ENCODE measurements at places on chromosomes 7 and 10.

GRCh38 chr7:5595545-5596045 is 172.0 kb upstream of the TNRC18 start:
- peak overlapping the region; percentile 72 for H3K27ac ChIP-seq
- peaks cover 22% of the 10 kb centered on the region for H3K4me1 ChIP-seq
- DNase-seq: no peak
- no peaks in the 10 kb centered on the region for H3K36me3 ChIP-seq
- H3K27me3 ChIP-seq: peaks cover 23% of the 10 kb centered on the region

GRCh38 chr10:128068398-128069285 is 57.6 kb downstream of the MKI67 start:
- no peak for DNase-seq
- H3K36me3 ChIP-seq: peaks cover 49% of the 10 kb centered on the region
- no peak overlapping the region for H3K4me3 ChIP-seq
- H3K4me1 ChIP-seq: peaks cover 41% of the 10 kb centered on the region
- no peaks in the 10 kb centered on the region for H3K27me3 ChIP-seq

GRCh38 chr10:3119796-3120459 is 52.6 kb downstream of the PFKP start:
- no peak overlapping the region for H3K27ac ChIP-seq
- no peak for DNase-seq
- no peaks in the 10 kb centered on the region for H3K27me3 ChIP-seq
- H3K36me3 ChIP-seq: peaks cover 67% of the 10 kb centered on the region
- H3K4me3 ChIP-seq: no peak overlapping the region
- no peaks in the 10 kb centered on the region for H3K4me1 ChIP-seq

- H3K36me3 ChIP-seq: no peaks in the 10 kb centered on the region
- H3K27ac ChIP-seq: no peak overlapping the region
- no peak for DNase-seq
- no peaks in the 10 kb centered on the region for H3K27me3 ChIP-seq
- no peaks in the 10 kb centered on the region for H3K4me1 ChIP-seq
Observed at GRCh38 chr7:79507131-79507530, 53.7 kb upstream of the MAGI2 start.

- H3K27me3 ChIP-seq: peaks cover 2% of the 10 kb centered on the region
- no peak overlapping the region for H3K4me3 ChIP-seq
- peaks cover 11% of the 10 kb centered on the region for H3K4me1 ChIP-seq
- peaks cover 3% of the 10 kb centered on the region for H3K36me3 ChIP-seq
- no peak for DNase-seq
Observed at GRCh38 chr7:24781106-24781505, 23.8 kb upstream of the GSDME start.

DNA sequence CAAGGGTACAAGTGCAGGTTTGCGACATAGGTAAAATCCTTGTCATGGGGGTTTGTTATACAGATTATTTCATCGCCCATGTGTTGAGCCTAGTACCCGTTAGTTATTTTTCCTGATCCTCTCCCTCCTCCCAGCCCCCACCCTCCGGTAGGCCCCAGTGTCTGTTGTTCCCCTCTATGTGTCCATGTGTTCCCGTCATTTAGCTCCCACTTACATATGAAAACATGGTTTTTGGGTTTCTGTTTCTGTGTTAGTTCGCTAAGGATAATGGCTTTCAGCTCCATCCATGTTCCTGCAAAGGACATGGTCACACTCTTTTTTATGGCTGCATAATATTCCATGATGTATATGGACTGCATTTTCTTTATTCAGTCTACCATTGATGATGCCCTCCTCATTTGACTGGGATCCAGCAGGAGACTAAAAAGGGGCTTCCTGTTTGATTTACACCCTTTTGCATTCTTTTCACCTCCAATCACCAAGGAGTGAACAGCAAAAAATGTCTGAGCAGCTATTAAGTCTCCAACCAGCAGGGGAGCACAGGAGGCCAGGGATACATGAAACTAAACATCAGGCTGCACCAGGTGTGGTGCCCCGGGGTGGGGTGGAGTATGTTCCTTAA is 188.2 kb downstream of the SKIDA1 start:
- H3K27ac ChIP-seq: no peak overlapping the region
- no peaks in the 10 kb centered on the region for H3K4me1 ChIP-seq
- H3K36me3 ChIP-seq: no peaks in the 10 kb centered on the region
- no peak for DNase-seq
- H3K4me3 ChIP-seq: no peak overlapping the region

- peaks cover 14% of the 10 kb centered on the region for H3K4me1 ChIP-seq
- no peak overlapping the region for H3K27ac ChIP-seq
- peak overlapping the region; percentile 79 for H3K4me3 ChIP-seq
- no peaks in the 10 kb centered on the region for H3K27me3 ChIP-seq
Observed at GRCh38 chr10:24721229-24722106, 2.2 kb downstream of the ARHGAP21 start.

DNA sequence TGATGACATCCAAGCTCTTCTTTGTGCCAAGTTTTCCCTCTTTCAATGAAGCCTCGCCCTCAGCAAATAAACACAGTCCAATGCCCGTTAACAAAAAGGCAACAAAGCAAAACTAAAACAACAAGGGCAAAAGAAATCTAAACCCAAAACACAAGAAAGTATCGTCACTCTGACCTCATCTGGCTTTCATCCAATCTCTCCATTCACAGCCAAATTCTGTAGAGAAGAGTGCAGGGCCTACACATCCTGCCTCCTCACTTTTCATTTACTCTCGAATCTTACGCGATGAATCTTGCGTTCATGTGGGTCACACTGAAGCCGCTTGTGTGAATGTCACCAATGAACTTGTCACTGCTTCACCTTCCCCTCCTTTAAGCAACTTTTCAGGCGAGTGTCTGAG is 15.9 kb upstream of the AKR1E2 start:
- H3K4me1 ChIP-seq: no peaks in the 10 kb centered on the region
- no peak for DNase-seq
- H3K27ac ChIP-seq: no peak overlapping the region

- peaks cover 62% of the 10 kb centered on the region for H3K27me3 ChIP-seq
- peak overlapping the region; percentile 50 for H3K4me3 ChIP-seq
- H3K4me1 ChIP-seq: peaks cover 16% of the 10 kb centered on the region
- H3K36me3 ChIP-seq: no peaks in the 10 kb centered on the region
- peak; percentile 8 for DNase-seq
Observed at GRCh38 chr7:141511676-141512396, 39.4 kb upstream of the AGK start.

DNA sequence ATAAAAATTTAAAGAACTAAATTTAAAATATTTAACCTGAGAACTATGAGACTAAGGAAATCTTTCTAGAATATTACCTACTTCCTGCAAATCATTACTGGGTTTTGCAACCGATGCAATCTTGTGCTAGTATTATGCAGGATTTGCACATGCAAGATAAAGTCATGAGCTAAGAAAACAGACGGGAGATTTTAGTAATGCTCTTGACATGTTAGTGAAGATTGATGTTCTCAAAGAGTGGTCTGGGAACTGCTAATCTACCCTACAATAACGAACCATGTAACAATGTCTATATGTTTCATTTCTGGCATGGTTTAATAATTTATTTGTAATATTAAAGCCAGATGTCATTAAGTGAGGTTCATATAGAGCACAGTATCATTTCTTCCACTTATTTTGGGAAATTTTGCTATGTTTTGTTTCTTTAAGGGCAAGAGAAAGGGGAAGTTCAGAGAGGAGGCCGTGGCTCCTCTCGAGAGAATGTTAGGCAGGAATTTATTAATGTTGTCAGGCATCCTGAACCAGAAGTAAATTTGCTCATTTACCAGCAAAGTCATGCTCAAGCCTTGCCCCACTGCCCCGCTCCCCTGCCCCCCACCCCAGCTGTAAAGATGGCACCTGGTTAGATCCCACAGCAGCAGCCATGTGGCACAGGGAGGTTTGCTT is 22.8 kb downstream of the LRRC17 start:
- H3K4me3 ChIP-seq: no peak overlapping the region
- H3K27me3 ChIP-seq: no peaks in the 10 kb centered on the region
- H3K4me1 ChIP-seq: no peaks in the 10 kb centered on the region
- no peaks in the 10 kb centered on the region for H3K36me3 ChIP-seq
- no peak for DNase-seq

- H3K27ac ChIP-seq: peak overlapping the region; percentile 16
- H3K4me3 ChIP-seq: no peak overlapping the region
- peaks cover 40% of the 10 kb centered on the region for H3K4me1 ChIP-seq
- H3K27me3 ChIP-seq: no peaks in the 10 kb centered on the region
- DNase-seq: no peak
Observed at GRCh38 chr7:135448753-135449152, 61.1 kb downstream of the CNOT4 start.

DNA sequence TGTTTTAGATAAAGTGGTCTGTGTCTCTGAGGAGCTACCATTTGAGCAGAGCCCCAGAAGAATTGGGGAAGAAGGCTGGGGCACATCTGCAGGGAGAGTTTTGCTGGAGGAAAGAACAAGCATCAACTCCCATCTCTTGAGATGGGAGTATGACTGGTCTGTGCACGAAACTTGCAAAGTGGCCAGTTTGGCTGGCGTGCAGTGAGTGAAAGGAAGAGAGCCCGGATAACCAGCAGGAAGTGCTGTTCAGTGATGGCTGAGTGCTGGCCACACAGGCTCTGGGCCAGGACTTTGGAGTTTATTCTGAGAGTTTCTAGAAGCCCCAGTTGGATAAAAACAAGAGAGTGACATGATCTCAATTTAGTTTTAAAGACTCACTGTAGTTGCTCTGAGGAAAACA is 34.4 kb upstream of the SVIL start:
- no peak for DNase-seq
- peaks cover 10% of the 10 kb centered on the region for H3K4me1 ChIP-seq
- no peaks in the 10 kb centered on the region for H3K27me3 ChIP-seq
- no peak overlapping the region for H3K4me3 ChIP-seq

- H3K4me3 ChIP-seq: no peak overlapping the region
- no peak for DNase-seq
- no peaks in the 10 kb centered on the region for H3K4me1 ChIP-seq
- peaks cover 8% of the 10 kb centered on the region for H3K27me3 ChIP-seq
- no peak overlapping the region for H3K27ac ChIP-seq
Observed at GRCh38 chr10:68271196-68271882, 39.4 kb upstream of the ATOH7 start.

DNA sequence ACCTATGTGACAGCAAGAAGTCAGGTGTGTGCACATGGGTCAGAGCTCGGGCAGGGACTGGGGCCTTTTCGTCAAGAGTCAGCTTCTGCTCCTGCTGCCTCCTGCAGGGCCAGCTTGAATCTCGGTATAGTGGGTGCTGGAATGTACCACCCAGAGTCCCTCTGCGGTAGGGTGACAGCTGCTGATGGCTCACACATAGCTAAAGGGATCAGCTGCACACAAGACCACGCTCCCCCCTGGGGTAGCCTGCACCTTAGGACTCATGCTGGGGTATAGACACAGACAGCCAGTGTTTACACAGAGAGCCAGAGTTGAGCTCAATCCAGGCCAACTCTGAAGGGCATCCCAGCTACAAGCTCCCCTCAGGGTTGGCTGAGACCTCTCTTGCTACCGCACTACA is 14.0 kb upstream of the COL13A1 start:
- peaks cover 1% of the 10 kb centered on the region for H3K27me3 ChIP-seq
- no peaks in the 10 kb centered on the region for H3K36me3 ChIP-seq
- no peak for DNase-seq

DNA sequence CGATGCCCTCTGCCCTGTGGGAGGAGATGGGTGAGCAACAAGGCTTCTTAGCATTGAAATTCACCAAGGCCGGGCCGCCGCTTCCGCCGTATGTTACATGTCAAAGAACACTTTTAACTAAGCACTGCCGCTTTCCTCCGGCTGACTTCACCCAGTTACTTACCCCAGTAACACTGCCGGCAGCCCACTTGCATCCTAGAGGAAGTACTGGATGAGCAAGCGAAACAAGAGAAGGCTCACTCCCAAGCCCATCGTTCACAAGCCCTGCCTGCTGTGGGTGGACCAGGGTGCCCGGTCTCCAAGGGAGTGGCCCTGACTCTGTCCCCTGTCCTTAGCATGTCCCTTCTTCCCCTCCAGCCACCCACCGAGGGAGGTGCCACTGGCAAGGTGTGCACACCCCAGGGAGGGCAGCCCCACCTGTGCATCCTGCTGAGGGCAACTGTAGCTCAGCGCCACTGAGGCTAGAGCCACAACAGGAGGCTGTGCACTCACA is 73.1 kb upstream of the EBF3 start:
- no peaks in the 10 kb centered on the region for H3K36me3 ChIP-seq
- DNase-seq: no peak
- no peak overlapping the region for H3K27ac ChIP-seq

DNA sequence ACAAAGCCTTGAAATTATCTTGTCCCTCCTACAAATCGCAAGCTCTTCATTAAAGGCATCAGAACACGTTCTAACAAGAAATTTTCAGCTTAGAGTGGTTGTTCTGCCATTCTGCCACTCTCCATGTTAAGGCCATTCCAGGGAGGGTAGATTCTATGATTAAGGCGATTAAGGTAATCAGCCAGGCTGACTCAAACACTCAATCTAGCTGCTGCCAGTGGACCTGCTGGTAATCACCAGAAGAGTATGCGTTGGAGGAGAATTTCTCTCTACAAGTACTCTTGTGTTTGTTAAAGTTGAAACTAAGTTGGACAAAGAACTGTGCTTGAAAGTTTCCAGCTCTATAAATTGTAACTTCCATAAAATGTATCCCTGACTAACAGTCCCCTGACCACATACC is 149.2 kb upstream of the COL1A2 start:
- H3K4me1 ChIP-seq: no peaks in the 10 kb centered on the region
- no peak overlapping the region for H3K4me3 ChIP-seq
- H3K36me3 ChIP-seq: no peaks in the 10 kb centered on the region
- no peaks in the 10 kb centered on the region for H3K27me3 ChIP-seq
- no peak for DNase-seq

DNA sequence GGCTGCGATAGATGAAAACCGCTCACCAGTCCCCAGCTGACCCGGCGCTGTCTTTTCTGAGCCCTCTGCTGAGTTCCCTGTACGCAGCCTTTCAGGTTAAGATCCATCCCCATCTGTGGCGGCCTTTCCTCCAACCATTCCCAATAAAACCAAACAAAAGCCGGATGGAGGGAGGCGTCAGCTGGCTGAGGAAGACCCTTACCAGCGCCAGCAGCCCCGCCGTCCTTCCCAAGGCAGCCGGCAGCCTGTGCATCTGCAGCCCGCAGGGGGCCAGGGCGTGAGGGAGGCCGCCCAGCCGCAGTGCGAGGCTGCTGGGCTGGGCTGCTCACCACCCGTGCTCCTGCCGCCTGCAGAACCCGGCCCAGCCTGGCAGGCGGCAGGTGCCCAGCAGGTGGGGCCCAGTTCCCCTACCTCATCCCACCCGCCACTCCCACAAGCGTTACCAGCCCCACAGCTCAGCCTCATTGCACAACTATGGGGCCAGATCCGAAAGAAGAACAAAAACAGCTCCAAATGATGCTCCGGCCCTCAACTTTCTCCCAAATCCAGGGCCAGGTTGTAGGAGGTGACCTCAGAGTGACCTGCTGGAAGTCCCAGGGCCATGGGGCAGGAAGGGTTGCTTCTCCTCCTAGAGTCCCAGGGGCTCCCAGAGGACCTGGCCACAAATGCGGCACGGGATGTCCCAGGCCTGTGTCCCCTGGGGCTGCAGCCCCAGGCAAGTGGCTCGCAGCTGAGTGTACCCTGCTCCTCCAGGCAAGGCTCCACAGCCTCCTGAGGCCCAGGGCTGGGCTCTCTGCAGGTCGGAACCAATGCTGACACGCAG is 23.8 kb downstream of the PAPOLB start:
- H3K36me3 ChIP-seq: no peaks in the 10 kb centered on the region
- H3K4me3 ChIP-seq: no peak overlapping the region
- no peak overlapping the region for H3K27ac ChIP-seq
- no peaks in the 10 kb centered on the region for H3K27me3 ChIP-seq
